ENCODE measurements at places on chromosomes 7 and 10.

DNA sequence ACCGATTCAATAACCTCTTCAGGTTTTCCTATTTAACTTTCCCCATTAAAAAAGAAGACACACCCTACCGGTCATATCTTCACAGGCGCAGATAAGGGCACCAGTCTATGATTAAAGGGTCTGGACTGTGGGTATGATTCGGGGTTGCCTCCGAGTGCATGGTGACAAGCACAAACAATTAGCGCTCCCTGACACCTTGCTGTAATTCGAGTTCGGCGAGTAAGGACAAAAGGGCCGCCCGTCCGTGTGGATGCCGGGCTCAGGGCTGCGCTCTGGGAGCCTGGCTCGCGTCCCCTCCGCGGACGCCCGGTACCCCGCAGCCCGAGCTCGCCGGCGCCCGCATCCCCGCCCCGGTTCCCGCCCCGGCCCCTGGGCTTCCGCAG, 111.9 kb upstream of the RHEB start:
- no peak for DNase-seq

- DNase-seq = no peak
Measured at GRCh38 chr10:43132867-43133787, 5.1 kb upstream of the CSGALNACT2 start.

DNA sequence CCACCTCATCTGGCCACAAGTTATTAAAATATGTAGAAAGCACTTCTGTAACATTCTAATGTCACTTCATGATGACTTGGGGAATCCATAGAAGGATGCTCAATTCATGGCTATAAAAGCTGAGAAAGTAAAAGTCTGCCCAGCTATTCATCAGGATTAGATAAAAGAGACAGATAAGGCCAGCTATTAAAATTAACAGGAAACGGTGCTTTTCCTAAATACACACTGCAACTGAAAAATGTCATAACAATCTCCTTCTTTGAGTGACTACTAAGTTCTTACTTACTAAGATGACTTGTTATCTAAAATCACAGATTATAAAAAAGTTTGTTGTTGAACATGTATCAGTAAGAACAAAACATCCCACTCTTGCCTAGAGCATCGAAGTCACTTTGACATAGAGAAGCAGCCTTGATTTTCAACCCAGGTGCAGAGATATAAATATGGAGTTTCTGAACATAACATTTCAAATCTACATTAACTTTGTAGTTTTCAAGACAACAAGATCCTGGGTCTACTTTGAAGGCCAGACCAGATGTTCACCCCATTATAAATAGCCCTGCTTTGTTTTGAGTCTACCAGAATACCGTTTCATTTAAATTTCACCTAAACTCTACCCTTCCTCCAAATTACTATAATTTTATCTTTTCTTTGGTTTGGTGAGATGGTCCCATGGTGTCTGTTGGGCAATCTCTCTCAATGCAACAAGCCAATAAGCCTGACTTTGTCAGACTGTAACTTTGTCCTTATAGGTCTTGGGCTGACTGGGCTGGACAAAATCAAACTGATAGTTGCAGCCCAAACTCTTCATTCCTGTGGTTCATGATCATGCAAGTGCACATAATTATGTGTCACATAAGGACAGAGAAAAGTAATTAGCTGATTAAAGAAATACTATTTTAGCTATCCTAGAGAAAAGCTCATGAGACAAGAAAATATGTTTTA, 24.0 kb downstream of the HYCC1 start:
- no peak for DNase-seq

GRCh38 chr10:8085251-8085650, 30.8 kb downstream of the GATA3 start:
- no peak for DNase-seq

DNA sequence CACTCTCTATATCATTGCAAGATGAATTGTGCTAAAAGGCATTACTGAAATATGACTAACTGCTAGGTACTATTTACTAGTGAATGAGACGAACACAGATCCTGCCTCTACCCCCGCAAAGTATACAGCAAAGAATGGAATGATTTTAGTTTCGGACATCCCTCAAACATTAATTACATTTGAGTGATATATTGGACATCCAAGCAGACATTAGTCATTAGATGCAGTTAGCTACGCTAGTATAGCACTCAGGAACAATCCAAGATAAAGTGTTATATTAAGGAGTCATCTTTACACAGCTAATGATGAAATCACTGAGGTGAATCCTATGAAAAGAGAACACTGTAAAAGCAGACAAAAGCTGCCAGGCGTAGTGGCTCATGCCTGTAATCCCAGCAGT, 7.3 kb upstream of the TAF3 start:
- DNase-seq = no peak

- no peak for DNase-seq
Measured at GRCh38 chr7:121313220-121313792, 15.5 kb upstream of the WNT16 start.

- DNase-seq = no peak
Measured at GRCh38 chr7:91443862-91444261, 179.6 kb downstream of the FZD1 start.

DNA sequence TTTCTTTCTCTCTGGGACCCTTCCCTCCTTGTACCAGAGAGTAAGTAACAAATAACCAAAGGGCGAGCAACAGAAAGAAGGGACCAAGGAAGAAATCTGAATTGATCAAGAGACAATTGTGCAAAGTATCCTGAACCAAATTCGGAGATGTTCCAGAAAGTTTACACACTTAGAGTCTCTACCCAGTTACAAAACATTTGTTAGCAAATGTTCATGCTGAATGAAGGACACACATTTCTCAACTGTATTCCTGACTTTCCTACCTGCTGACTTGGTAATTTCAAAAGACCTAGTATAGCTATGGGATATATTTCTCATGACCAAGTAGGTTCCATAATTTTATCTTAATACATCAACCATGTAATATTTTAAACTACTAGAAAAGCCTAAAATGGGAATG, 37.4 kb downstream of the LYZL1 start:
- DNase-seq = no peak

DNA sequence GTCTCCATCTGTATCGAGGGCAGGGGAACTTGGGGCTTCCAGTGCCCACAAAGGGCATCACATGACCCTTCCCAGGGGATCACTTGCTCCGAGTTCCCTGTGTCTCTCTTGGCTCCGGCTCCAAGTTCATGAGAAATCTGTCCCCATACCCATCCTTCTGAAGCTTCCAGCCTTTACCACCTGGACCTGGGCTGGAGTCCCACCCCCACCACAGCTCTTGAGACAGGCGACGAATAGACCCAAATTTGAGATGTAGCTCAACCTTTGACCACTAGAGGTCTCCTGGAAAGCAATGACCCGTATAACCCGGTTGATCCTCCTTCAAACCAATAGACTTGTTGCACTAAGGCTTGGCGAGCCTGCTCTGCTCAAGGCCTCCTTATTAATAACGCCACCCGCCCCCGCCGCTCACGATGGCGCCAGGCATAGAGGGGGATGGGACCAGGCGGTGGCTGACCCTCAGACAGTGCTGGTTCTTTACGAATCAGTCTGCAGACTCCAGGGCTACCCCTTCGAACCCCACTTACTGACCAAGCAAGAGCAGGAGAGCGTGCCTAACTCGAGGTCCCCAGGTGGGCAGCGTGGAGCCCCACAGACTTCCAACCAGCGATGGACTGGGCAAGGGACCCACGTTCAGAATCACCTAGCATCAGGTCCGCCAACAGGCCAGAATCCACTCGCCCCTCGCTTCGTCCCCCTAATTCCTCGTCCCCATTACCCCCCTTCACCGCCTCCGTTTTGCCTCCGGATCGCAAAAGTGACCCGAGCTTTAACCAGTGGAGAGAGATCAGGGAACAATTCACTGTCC, 4.4 kb upstream of the ARID5B start:
- DNase-seq = peak; percentile 86

DNA sequence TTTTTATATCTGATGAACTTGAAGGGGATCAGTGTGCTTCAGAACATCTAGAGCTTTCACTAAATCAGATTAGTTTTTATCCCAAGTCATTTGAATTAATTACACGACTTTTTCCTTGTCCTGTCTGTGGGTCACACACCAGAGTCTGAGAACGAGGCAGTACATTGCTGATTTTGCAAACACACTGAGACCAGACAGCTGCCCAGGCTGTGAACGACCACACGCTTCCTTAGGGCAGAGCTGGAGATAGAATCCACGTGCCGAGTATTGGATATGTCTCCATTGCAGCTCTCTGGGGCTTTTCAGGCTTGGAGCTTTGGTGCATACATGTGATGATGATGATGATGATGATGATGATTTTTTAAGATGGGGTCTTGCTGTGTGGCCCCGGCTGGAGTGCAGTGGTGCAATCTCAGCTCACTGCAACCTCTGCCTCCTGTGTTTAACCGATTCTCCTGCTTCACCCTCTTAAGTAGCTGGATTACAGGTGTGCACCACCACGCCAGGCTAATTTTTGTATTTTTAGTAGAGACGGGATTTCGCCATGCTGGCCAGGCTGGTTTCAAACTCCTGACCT, 81.1 kb downstream of the CAMK1D start:
- DNase-seq = no peak

Measured in GM10248 (cell line).